ENCODE measurements at places on chromosomes 13 and 19. TPM values are rescaled to one million over a fixed set of nuclear protein-coding genes. Genes with fewer than 3 reads are reported as not detected.

DNA sequence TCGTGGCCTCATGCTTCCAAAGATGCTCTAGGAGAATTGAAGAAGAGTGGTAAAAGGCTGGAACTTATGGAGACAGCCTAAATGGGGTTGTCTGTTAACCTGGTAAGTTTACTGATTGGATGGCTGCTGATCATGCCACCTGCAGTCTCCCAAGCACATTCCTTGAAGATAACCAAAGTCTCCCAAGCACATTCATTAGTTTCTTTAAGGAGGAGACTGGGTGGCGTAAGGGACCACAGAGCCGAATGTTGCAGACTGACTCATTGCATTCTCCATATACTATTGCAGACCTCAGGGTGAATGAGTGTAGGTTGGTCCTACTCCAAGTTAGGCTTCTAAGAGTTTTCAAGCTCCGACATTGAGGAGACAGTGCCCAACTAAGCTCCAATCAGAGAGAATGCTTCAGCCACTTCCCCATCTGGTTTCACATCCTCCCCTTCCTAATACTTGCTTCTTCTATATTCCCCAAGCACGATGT lies at the start of gene IGFL3:
Gene IGFL3 (minus strand): TSS at position 51 of the 478 bp plus-strand sequence. CDS start 39 bp downstream, at position 12.
- DNase-seq: peak; percentile 21

- peak; percentile 0 for DNase-seq
Observed at GRCh38 chr13:103140001-103140671, 73.9 kb upstream of the SLC10A2 start.

DNA sequence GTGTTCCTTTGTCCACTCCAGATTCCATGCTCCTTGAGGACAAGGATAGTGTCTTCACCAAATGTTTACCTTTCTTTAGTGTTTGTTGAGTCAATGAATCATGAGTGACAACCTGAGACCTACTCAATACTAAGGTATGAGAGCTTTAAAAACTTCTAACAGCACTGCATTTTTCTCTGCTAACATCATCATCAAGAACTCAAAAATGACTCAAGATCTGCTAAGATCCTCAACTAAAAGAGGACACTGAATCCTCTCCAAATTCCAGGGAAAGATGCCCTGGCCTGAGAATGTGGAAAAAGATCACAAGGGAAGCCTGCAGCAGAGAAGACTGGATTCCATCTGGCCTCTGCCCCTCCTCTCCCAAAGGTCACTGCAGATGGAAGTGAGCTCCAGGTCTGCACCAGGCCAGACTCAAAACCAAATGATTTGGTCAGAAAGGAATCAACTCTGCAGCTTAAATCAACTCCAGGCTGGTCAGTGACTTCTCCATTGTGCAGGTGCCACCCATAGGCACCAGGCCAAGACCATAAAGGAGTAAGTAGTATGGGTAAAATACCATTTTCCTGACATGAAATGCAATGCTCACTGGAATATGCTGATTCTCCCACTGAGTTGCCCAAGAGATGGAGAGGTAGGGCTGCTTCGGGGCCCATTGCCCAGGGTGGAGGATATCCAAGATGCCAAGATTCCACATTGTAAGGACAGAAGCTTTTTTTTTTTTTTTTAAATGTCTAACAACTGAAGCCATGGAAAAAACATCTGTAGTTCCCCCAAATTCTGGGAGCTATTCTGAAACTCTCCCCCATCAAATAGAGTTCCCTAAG lies 89.5 kb upstream of the DOCK9 start:
- DNase-seq: peak; percentile 89

GRCh38 chr13:28049880-28050875 lies 50.2 kb downstream of the FLT3 start:
- DNase-seq: no peak

GRCh38 chr13:60574735-60575134 lies 177.7 kb downstream of the TDRD3 start:
- no peak for DNase-seq

- DNase-seq: peak; percentile 31
Observed at GRCh38 chr13:39510316-39510695, 92.7 kb downstream of the LHFPL6 start.

DNA sequence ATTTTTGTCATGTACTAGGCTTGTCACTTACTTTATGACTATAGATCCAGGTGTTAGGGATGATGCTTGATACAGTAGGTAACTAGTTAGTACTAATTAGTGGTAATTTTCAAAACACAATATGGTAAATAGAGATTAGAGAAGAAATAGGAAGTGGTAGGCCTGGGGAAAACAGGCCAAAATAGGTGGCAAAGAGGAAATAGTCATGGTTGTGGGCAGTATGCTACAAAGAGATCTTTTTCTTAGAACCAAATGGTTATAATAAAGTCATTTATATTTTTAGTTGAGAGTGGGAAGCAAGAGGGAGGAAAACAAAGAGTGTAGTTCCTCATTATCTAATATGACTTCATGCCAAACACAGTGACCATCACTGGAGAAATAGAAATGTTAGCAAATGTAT lies 9.1 kb upstream of the VWA8 start:
- no peak for DNase-seq

GRCh38 chr13:26629260-26629825 lies 71.9 kb downstream of the WASF3 start:
- no peak for DNase-seq

DNA sequence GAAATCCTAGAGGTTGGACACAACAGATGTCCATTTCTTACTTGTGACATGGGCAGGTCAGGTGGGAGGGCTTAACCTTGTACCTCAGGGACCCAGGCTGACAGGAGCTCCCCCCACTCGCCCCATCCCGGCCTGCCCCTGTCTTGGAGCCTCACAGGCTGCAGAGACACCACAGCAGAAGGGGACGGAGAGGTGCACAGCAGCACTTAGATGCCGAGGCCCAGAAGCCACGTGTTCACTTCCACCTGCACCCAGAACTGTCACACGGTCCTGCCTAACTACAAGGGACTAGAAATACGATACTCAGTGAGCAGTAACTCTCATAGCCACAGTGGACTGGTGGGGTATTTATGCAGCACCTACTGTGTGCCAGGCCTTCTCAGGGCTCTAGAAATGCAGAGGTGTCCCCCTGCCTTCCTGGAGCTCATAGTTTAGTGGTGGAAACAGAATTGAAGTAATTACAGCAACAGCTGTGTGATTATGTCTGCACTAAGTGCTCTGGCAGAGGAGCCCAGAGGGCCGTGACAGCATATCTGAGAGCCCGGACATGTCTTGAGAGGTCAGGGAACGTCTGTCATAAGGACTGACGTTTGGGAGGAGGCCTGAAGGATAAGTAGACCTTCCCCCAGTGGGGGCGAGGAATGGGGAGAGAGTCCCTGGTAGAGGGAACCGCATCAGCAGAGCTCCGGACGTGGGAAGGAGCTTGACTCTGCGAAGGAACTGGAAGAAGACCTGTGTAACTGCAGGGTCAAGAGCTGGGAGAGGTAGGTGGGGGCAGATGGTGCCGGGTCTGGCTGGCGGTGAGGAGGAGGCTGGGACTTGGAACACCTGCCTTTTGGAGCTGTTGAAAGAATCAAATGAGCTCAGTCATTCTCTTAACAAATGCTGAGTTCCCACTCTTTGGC lies 130.0 kb downstream of the SIPA1L3 start:
- no peak for DNase-seq

DNA sequence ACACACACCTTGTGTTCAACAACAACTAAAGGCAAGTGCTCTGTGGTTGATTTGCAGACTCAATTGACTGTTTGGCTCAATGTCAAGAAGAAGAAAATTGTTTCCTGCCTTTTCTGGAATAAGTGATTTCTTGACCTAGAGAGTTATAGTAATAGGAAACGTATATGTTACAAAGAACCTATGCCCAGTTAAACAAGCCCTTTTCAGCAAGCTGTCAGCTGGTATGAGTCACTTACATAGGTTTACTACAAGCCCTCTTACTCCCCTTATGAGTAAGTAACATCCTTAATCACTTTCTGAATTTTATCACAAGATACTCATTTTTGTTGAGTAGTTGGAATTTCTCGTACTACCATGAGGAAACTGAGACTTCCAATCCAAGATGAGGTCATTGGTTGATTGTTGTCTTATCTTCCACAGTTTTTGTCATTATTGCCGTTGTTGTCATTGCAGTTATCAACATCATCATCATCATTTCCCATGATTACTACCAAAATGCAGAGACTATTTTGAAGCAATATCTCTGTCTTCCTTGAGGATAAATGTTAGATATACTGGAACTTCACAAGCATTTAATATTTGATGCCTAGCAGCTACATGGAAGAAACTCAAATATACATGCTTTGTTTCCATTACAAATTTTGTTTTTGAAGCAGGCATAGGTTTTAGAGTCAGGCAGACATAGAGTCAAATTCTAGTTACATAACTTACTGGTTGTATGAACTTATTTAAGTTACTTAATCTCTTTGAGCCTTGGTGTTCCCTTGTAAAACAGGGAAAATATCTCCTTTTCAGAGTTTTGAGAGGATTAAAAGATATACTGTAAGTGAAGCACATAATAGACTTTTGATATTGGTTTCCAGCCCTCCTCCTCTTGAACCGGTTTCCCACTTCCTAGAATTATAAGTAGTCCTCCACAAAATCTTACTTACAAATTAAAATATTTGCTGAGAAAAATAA lies 106.0 kb downstream of the RAP2A start:
- DNase-seq: no peak

- peak; percentile 80 for DNase-seq
Observed at GRCh38 chr19:48933382-48933932, at the start of gene DHDH. DHDH (plus strand) TSS chr19:48933699; CDS start chr19:48933722, 23 bp downstream.

PRODH2 gene
- not detected for total RNA-seq

PGLYRP1 gene
- total RNA-seq: not detected

DAND5 gene
- not detected for total RNA-seq

CGB1 gene
- total RNA-seq: 2.6 TPM

PCDH9 gene
- 0.05 TPM for total RNA-seq
